ENCODE measurements at places on chromosomes 5 and 9.

DNA sequence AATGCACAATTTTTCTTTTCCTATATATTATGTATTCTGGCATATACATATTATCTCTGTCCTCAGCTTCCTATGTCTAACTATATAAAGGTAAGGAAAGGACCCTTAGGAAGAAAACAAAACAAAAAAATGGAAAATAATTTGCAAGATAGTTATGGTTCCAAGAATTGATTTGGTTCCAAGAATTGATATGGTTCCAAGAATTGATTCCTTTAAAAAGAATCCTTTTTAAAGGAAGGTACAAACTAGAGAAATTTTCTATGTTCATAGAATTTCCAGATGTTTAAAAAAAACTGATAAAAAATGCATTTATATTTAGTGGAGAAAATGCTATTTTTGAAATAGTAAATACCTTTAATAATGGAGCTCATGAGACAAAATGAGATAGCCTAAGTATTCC lies 12.1 kb downstream of the LYRM7 start:
- DNase-seq, result no peak

GRCh38 chr9:110058304-110058953 lies 149.5 kb downstream of the C9orf152 start:
- peak; percentile 27 for DNase-seq

DNA sequence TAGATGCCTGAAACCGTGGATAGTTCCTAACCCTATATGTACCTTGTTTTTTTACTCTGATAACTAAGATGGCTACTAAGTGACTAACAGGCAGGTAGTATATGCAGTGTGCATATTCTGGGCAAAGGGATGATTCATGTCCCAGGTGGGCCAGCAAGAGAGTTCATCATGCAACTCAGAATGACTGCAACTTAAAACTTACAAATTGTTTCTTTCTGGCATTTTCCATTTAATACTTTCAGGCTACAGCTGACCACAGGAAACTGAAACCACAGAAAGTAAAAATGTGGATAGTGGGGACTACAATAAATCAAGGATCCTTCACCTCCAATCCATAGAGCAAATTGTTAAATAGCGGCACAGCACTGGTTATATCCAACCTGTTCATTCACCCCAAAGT lies 30.7 kb upstream of the VCAN start:
- no peak for DNase-seq

DNA sequence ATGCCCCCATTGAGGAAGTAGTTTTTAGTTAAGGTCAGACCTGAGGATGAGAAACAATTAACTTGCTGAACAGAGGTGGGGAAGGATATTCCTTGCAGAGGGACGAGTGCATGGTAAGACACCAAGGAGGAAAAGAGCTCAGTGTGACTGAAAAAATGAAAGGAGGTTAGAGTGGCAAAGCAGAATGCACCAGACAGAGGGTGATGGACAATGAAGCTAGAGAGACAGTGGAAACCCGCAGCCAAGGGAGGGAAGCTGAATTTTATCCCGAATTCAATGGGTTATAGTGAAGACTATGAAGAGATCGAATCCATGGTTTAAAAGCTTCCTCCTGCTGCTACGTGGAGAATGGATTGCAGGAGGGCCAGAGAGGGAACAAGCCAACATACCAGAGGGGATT lies 206.8 kb downstream of the FBN2 start:
- no peak for DNase-seq

- DNase-seq, result no peak
Measured at GRCh38 chr9:82489201-82489821, 500.7 kb downstream of the SPATA31D1 start.

GRCh38 chr9:136793086-136793946 lies 2.2 kb downstream of the TMEM141 start:
- DNase-seq, result no peak

GRCh38 chr5:164518067-164518740 lies 1012.8 kb downstream of the MAT2B start:
- no peak for DNase-seq

GRCh38 chr5:89181546-89181945 lies 298.6 kb upstream of the MEF2C start:
- no peak for DNase-seq

DNA sequence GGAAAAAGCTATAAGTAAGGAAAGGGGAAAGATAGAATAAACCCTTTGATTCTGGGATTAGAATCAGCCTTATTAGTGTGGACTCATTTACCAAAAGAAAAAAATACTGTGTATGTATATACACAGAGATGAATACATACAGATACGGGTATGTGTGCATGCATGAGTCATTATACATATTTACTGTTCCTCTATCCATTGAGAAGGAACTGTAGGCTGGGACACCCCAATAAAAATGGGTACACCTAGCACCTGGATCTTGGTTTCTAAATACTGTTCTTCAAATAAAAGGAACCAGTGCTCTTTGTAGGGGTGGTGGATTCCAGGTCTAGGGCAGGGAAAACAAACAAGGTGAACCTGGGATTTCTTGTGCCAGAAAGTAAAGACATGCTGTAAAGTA lies 48.3 kb downstream of the WHRN start:
- DNase-seq, result no peak

DNA sequence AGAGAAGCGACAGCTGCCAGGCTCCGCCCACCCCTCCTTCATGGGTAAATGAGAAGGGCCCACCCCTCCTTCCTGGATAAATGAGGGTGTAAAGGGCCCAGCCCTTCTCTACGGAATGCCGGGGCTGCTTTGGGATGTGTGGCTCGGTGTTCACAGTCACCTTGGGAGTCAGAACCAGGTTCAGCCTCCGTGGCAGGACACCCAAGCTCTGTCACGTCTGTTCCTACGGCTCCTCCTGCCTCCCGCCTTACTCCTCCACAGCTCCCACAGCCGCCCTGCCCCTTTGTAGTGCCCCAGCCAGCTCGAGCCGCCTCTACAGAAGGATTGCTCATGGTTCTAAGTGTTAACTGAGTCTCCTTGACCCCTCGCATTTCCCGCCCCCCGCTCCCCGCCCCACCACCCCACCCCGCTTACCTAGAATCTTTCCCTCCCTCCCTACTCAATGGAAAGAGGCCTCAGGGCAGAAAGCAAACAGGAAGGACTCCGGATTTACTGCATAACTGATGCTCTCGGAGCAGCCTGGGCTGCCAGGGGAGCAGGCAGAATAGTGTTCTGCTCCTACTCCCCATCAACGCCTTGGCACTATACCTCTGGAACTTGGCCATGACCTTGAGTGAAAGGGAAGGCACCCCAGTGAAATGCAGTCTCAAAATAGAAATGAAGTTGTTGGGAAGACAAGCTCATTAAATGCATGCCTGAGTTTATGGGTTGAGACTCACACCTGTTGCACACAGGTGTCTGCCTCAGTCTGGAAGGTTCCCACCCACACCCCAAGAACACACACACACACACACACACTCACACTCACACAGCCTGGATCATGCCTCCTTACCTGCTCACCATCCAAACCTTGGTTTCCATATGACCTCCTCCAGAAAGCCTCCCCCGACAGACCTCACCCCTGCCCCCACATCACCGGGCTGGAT lies 59.6 kb downstream of the NEURL1B start:
- DNase-seq, result no peak

Data from CD8-positive, alpha-beta T cell (primary cell).